Activated CD4-positive, CD25-positive, alpha-beta regulatory T cell treated with anti-CD3 and anti-CD28 coated beads, Interleukin-2, amount 50 U/mL, for 72 hours (primary cell): ENCODE measurements at places on chromosomes 13 and 19.
A peak's percentile ranks its signal among the peaks of the same experiment; 100 is the strongest.

DNA sequence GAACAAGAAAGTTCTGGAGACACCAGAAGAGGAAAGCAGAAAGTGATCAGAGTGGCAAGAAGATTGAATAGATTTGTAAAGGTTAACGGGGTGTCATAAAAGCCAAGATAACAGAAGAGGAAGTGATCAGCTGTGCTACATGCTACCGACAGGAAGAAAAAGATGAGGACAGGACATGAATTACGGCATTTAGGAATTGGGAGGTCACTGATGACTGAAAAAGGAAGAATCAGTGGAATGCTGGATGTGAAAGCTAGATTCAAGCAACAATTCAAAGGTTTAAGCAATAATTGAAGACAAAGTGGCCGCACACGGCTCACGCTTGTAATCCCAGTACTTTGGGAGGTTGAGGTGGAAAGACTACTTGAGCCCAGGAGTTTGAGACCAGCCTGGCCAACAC is 15.1 kb downstream of the ZNF160 start:
- DNase-seq: no peak

GRCh38 chr19:38072776-38073750 is 151.0 kb downstream of the DPF1 start:
- no peak for DNase-seq

- no peak for DNase-seq
These were observed 697 bp downstream of the FCGRT start for GRCh38 chr19:49512970-49513745.

GRCh38 chr13:32310134-32310706 is 4.9 kb downstream of the ZAR1L start:
- DNase-seq: no peak

DNA sequence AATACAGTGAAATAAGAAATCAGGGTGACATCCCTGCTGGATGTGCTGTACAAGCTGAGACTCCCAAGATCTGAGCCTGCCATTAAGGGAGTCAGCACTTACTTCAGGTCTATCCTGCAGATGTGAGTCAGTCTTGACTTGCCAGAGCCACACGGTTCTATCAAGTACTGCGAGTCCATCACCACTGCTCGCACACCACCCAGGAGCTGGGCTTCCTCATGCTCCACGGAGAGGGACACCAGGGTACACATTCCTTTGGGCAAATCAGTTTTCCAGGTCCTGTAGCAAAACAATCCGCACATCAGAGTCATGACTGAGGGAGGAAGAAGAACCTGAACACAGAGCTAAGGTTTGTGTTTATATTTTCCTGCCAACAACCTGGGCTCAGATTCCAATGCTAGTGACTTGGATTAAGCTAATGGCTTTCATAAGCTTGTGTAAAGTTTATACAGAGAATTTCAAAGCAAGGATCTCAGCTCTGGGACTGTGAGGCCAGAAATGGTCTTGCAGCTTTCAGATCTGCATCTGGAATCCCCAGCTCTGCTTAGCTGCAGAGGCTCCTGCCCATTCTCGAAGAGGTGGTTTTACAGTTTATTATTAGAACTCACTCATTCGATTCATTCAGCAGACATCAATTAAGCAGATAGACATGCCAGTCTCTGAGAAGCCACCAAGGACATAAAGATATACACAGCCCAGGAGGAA is 90.6 kb downstream of the KL start:
- no peak for DNase-seq

DNA sequence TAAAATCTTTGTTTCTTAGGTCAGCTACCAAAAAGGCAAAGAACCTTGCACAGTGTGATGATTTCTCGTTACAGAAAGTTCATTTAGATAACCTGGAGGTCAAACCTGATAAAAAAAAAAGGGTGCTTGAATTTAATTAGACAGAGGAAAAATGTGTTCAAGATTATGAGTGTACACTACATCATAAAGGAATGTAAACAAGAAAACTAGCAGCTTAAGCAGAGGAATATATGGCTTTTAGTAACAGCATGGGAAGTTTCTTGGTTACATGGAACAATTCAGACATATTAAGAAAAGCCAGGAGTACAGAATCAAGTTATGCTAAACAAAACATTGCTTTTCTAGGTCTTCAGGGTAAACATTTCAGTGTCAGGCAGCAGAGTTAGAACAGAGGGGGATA is 32.9 kb downstream of the ING1 start:
- DNase-seq: no peak

- DNase-seq: no peak
These were observed 155.6 kb downstream of the POSTN start for GRCh38 chr13:37442996-37443395.

GRCh38 chr13:25630329-25630900 is 258.6 kb downstream of the ATP8A2 start:
- DNase-seq: no peak

DNA sequence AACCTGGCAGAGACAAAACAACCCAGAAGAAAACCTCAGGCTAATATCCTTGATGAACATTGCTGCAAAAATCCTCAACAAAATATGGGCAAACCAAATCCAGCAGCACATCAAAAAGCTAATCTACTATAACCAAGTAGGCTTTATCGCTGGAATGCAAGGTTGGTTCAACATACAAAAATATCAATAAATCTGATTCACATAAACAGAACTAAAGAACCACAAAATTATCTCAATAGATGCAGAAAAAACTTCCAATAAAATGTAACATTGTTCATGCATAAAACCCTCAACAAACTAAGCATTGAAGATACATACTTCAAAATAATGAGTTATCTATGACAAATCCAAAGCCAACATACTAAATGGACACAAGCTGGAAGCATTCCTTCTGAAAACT is 8.8 kb downstream of the ZNF724 start:
- no peak for DNase-seq

GRCh38 chr13:50071379-50071778 is 56.1 kb downstream of the KCNRG start:
- no peak for DNase-seq

DNA sequence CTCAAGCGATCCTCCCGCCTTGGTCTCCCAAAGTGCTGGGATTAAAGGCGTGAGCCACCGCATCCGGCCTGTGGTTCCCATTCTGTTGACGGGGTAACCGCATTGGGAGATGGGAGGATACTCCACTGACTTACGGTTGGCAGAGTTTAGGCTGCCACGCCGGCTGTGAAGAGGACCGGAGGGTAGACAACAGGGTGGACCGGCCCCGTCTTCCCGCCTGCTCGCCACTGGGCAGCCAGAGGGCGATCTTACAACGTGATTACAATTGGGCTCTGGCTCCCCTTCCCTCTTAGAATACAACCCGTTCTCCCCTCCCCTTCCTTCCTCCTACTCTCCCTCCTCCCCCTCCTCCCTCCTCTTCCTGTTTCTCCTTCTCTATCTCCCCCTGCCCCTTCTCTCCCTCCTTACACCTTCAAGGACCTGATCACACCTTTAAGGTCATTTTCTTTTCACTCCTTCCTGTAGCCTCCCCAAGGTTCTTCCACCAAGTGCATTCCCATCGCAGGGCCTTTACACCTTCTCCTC is 957 bp upstream of the CCDC194 start:
- peak; percentile 63 for DNase-seq

GRCh38 chr13:64709079-64709478 is 2521.1 kb downstream of the PCDH9 start:
- DNase-seq: no peak

GRCh38 chr13:104779311-104779993 is 1713.2 kb upstream of the SLC10A2 start:
- DNase-seq: no peak

GRCh38 chr19:50633973-50634372 is 5.7 kb downstream of the SYT3 start:
- DNase-seq: no peak

- no peak for DNase-seq
These were observed 15.9 kb upstream of the EPHX3 start for GRCh38 chr19:15248106-15248505.

DNA sequence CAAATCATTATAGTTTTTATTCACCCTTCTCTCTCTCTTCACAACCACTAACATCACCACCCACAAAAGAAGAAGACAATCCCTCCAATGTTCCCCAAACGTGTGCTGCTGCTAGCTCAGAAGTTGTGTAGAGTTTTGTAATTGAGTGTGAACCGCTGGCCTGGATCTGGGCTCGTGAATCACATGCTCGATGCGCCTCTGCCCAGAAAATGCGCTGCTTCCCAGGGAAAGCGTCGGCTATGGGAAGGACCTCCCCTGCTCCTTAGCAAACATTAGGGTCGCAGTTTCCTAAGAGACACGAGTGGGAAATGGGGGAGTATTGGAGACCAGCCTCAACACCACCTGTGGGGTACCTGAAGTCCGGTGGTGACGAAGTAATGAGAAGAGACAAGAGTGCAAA is 38.4 kb upstream of the ZNF726 start:
- no peak for DNase-seq

DNA sequence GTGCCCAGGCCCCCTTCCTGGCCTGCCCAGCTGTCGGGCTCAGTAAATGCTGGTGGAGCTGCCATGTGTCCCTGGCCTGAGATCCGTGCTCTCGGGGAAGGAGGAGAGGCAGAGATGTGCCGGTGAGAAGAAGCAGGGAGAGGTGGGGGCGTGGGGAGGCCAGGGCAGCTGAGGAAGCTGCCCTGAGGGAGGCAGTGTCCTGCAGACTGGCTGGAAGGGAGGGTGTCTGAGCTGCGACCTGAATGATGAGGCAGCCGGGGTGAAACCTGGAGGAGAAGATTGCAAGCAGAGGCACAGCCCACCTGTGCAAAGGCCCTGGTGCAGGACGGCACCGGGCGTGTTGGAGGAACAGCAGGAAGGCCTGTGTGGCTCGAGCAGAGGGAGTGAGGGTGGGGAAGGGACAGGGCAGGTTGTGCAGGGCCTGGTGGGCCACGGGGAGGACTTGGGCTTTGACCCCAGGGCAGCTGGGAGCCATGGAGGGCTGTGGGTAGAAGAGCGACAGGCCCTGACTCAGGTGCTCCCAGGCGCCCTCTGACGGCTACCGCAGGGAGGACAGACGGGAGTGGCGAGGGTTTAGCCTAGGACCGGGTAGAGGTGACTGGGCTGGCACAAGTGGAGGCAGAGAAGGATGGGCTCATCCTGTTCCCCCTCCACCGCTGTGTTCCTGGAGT is 14.0 kb upstream of the CELF5 start:
- peak; percentile 78 for DNase-seq

- no peak for DNase-seq
These were observed 358.1 kb downstream of the ENOX1 start for GRCh38 chr13:43428545-43429296.

DNA sequence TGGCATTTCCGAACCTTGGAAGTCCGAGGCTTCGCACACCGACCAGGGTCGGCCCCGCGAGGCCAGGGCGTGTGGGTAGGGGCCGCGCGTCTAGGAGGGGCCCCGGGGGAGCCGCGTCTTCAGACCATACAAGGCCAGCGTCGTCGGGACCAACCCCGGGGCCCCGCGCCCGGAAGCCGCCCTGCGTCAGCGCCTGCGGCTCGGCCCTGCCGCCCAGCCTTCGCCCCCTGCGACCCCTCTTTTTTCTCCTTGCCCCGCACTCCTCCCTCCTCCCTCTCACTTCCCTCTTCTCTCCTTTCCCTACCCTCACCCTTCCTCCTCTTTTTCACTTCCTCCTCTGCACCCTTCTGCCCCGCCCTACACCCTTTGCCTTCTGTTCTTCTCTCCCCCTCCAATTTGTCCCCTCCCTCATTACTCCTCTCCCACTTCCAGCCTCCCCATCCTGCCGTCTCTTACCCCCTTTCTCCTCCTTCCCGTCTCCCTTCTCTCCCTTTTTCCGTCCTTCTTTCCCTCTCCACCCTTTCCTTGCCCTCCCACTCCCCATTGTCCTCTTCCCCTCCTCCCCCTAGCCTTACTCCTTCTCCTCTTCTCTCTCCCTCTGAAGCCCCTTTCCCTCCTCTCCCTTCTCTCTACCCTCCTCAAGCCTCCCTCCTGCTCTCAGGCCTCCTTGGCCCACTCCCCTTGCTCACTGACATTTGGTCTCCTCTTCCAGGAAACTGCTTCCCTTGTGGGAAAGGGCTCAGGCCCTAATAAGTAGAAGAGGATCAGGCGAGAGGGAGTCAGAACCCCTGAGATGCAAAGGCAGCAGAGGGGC is 2.2 kb upstream of the PLEKHG2 start:
- peak; percentile 68 for DNase-seq

DNA sequence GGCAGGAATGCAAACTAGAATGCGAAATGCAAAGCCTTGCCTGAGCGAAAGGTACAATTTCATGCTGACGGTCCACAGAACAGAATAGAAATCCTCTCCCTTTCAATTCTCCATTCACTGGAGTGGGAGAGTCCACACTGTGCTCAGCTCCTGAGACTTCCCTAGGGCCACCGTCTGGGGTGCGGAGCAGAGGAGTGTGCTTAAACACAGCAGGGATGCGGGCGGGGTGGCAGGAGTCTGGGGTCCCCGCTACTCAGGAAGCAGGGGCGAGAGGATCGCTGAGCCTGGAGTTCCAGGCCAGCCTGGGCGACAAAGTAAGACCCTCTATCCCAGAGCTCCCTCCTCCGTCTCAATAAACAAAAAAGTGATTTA is 552 bp upstream of the ZNF816 start:
- DNase-seq: peak; percentile 30

DNA sequence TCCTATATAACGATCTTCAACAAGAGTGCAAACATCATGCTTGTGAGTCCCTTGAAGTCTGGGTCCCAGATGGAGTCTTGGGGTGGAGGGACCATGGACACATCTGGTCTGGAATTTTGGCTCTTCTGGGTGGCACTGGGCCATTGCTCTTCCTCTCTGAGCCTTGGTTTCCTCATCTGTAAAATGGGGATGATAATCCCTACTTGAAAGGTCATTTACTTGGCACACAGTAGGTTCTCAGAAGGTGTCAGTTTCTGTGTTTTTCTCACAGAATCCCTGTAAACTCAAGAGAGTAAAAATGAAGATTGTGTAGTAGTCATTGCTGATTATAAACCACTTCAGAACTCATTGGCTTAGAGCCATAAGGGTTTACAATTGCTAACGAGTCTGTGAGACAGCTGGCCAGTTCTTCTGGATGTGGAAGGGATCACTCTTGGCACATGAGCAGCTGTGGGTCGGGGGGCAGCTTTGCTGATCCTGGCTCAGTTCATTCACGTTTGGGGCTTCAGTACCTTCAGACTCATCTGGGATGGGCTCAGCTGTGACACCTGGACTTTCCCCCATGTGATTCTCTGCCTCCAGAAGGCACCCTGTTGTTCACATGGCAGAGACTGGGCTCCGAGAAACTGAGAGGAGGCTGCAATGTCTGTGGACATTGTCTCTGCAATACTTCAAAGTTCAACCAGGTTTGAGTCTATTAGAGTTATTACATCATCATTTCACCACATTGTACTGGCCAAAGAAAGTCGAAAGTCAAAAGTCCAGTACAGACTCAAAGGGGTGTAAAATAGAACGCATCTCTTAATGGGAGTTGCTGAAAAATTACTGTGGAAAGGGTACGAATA is 7.8 kb downstream of the CYP4F12 start:
- no peak for DNase-seq

- DNase-seq: no peak
These were observed 196.1 kb upstream of the MAB21L1 start for GRCh38 chr13:35672611-35673010.

- DNase-seq: no peak
These were observed 1396.4 kb downstream of the EFNB2 start for GRCh38 chr13:105139048-105139379.
